Lower leg skin (tissue), 4 donors: ENCODE measurements at places on chromosomes 1 and 21. TPM values are rescaled to one million over a fixed set of nuclear protein-coding genes. Genes with fewer than 3 reads are reported as not detected.

Gene DCDC2B
- total RNA-seq, result not detected

DNA sequence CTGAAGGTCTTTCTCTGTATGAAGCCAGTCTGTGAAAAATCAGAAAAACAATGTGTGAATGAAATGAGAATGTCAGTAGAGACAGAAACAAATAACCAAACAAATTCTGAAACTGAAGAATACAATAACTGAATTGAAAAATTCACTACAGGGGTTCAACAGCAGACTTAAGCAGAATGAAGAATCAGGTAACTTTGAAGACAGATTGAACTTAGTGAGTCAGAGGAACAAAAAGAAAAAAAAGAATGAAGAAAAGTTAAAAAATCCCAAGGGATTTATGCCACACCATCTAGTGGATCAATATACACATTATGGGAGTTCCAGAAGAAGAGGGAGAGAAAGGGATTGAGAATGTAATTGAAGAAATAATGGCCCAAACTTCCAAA lies 14.6 kb downstream of the ZNF691 start:
- no peak for DNase-seq

DNA sequence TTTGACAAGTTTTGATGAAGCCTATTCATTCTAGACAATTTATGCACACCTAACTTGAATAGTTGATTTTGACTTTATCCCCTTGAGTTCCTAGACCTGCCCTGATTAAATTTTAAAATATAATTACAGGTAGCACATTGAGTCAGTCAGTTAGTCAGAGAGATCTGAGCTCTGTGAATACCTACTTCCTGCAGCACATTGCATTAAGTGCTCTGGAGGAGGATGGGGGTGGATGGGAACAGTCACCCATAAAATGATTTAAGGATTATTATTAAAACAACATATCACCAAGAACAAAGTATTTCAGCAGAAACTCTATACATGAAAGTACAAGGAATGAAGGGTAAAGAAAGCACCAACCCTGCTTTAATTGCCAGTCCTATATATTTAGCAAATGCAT lies 11.8 kb upstream of the RPF1 start:
- no peak for DNase-seq

- no peak for DNase-seq
Measured at GRCh38 chr1:17265162-17265561, 16.3 kb downstream of the PADI3 start.
